ENCODE measurements at places on chromosomes 6 and 20. TPM values are rescaled to one million over a fixed set of nuclear protein-coding genes. Genes with fewer than 3 reads are reported as not detected.

GRCh38 chr6:31701666-31702404 lies 1.3 kb downstream of the ABHD16A start:
- no peak for DNase-seq

DNA sequence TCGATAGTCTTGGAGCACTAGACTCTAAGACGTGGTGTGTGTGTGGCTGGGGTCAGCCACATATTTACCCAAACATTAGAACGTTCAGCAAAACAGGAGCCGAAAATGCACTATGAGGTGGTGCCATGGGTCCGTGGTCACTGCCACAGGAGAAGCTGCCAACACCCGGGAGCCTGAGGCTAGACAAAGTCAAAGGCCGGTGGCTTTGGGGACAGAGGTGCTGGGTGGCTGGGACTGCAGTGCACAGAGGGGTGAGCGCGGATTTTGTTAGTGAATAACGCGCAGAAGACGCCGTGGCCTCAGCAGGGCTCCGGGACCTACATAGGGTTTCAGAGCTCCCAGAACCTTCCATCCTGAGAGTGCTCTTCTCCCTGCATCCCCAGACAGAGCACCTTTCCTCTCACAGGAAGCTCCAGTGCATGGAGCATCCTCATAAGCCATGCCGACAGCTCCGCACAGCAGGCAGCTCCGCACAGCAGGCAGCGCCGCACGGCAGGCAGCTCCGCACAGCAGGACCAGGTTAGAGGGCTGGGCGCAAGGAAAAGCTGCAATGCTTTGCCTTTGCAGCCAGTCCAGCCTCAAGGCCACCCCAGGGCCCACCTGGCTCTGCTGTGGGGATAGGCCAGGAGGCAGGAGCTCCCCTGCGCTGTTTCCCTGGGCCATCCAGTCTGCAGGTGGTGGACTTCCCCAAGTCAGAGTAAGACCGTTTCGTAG lies 304.1 kb downstream of the TAF4 start:
- no peak for DNase-seq

DNA sequence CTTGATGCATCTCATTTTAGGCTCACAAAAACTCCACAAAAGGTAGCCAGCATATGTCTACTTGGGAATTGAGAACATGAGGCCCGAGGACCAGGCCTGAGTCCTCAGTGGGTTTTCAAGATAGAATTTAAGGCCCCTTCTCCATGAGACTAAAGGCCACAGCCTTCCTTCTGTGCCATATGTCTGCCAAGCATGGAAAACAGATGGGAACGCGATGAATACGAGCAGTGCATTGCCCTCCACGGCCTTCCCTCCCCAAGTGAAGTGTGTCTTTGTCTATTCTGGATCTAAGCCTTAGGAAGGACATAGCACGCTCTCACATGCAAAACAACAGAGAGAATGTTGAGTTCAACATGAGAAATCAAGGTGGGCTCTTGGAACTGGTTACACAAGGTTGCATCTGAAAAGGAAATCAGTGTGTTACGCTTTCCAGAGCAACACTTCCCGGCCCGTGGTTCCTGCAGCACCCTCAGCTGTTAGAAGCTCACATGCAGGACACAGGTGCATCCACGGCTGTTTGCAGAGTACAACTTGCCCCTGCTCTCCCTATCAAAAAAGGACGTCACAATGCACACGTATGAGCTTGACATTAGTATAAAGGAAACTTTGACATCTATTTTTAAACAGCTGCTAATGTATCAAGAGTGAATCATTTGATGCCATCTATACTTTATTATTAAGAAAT lies 229.9 kb downstream of the NRN1 start:
- DNase-seq: no peak

GRCh38 chr6:1313384-1313766 lies 1.5 kb downstream of the FOXQ1 start:
- no peak for DNase-seq

GRCh38 chr20:8368670-8369069 lies 236.6 kb downstream of the PLCB1 start:
- no peak for DNase-seq

GRCh38 chr6:26088344-26088743 lies 1.1 kb downstream of the HFE start:
- peak; percentile 75 for DNase-seq

DNA sequence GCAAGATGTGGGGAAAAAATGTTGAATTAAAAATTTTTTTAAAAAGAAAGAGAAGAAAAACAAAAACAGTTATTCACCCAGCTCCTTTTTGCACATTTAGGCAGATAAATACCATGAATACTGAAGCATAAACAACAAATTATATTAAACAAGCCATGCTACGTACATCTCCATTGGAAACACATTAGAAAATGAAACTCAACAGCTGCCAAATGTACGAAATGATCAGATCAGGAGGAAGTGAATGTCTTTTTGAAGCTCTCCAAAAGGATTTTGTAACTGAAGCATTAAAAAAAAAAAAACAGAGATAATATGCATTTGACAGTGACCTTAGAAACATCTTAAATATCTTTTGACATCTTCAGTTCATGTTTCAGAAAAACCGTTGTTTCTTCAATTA lies 56.7 kb downstream of the CD83 start:
- DNase-seq: no peak

- no peak for DNase-seq
Measured at GRCh38 chr6:35960187-35960586, 39.3 kb upstream of the SRPK1 start.

- DNase-seq: peak; percentile 54
Measured at GRCh38 chr20:59022754-59023153, 3.5 kb downstream of the TUBB1 start.

DNA sequence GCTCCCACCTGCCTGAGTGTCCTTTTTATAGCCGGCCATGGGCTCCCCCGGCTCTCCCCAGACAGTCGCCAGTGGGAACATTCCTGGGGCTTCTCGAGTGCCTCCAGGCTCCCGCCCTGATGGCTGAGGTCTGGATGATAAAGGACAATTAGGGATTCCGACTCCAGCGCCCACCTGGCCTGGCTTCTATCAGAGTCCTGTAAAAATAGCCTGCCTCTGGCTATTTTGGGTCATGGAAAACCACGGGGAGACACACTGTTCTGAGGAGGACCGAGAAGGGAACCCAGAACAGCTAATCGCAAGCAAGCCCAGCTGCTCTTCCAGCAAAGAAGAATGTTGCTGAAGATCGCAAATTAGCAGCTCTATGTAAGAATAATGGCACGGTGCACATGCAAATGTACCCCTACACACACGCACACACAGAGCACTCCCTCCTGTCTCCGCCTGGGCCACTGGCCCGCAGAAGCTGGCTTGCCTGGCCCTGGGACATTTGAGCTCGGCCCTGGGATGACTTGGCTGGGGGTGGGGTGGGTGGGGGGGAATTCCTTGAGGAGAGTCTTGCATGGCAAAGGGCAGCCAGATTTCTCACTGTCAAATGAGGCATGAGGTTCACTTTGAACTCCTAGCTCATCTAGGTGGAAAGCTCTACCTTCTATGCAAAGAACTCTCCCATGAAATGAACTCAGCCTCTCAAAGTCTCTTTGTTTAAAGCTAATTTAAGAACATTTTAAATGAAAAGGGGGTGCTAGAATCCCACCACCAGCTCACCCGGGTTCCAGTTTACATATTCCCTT lies 55.3 kb downstream of the CTCFL start:
- peak; percentile 70 for DNase-seq

GRCh38 chr6:79586548-79586947 lies 44.6 kb upstream of the SH3BGRL2 start:
- no peak for DNase-seq

DNA sequence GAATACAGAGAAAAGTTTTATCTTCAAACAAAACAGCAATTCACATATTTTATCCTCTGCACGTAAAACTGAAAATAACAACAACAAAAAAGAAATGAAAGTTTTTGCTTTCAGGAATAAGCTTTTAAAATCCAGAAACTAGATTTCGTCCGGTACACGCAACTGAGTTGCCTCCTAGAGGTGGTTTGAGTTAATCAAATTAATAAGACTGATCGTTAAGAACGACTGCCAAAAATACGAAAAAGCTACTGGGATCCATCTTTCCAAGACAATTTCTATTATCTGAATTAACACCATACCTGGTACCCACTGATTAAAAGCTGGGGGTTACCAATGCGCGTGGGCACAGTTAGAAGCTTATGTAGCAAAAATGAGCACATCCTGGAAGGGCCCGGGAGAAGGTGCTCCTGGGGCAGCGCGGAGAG lies 669 bp downstream of the PDCD2 start:
- DNase-seq: no peak

- DNase-seq: no peak
Measured at GRCh38 chr6:15443119-15443830, 197.4 kb downstream of the JARID2 start.

GRCh38 chr20:58708246-58708931 lies 15.8 kb downstream of the NPEPL1 start:
- DNase-seq: no peak

- DNase-seq: no peak
Measured at GRCh38 chr6:134421501-134421900, 103.6 kb upstream of the SGK1 start.

DNA sequence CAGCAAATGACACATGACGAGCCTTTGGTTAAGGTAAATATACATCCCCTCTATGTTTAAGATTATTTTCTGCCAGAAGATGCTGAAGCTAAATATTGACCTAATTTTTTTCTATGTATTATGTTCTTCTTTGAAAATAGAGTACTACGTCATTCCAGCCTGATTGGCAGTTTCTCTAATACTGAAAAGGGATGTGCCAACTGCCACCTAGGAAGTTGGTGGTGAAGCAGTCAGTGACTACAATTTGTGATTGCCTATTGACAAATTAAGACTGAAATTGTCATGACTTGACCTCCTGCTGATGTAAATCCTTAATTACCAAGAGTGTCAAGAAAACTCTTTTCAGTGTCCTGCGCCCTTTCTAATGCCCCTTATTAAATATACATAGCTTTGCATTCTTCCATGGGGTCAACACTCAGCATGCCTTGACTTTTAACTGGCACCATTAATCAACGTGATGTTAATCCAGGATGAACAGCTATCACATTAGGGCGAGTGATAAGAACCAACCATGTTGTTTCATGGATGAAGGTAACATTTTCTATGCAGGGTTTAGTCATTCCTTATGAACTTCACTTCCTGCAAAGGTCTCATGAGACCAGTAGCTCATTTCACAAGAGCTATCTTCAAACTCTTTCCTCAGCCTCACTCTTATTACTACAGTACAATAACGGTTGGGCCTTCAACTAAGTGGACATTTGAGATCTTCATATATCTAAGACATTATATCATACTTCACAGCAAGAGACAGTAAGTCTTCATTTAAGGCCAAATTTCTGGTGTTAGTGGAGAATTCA lies 22.5 kb upstream of the SGK1 start:
- DNase-seq: no peak

GRCh38 chr6:7803214-7803613 lies 77.3 kb downstream of the BMP6 start:
- no peak for DNase-seq

DNA sequence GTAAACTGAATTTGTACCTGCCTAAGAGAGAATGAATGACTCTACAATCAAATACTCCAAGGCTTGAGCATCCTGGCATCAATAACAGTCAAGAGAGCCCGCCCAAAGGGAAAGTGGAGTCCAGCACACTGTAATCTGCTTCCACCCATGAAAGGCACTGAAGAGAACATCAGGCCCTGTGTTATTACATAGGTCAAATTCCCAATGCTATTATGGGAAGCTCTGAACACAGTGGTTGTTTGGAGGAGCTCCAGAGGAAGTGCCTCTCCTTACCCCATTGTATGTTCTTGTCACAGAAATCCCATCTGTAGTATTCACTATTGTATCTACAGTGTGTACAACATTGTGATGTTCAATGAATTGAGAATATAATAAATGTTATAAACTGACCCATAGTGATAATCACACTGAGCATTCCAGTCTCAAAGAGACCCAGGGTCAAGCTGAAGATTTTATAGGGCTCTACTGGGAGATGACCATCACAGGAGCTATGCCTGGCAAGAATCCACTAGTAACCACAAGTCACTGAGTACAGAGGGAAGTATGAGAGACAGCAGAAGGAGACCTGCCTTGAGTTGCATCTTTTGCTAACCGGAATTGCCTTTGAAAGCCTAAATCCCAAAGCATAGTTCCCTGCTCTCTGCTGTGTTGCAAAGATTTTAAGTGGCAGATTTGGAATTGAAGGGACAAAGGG lies 446.7 kb downstream of the GJA1 start:
- no peak for DNase-seq

GRCh38 chr6:85435851-85436250 lies 14.0 kb upstream of the NT5E start:
- DNase-seq: no peak

- peak; percentile 62 for DNase-seq
Measured at GRCh38 chr6:154995254-154996015, at the start of gene TIAM2. Gene TIAM2 (plus strand): TSS chr6:154995315. CDS start chr6:155129224, 133,909 bp downstream.

Gene CASS4
- polyA plus RNA-seq: 0.34 TPM

Gene SLC35D3
- polyA plus RNA-seq: 0.05 TPM

Gene EEF1A2
- 952 TPM for polyA plus RNA-seq

Gene CD109
- 6.6 TPM for polyA plus RNA-seq

Gene TPMT
- polyA plus RNA-seq: 18.1 TPM
